CD4-positive, alpha-beta T cell treated with Interleukin-12 subunit alpha and Interleukin-12 subunit beta, for 1 hour (primary cell): ENCODE measurements at places on chromosomes 4 and X.
A peak's percentile ranks its signal among the peaks of the same experiment; 100 is the strongest.

- DNase-seq, result no peak
These were observed 165.9 kb downstream of the PJA1 start for GRCh38 chrX:68999356-68999755.

DNA sequence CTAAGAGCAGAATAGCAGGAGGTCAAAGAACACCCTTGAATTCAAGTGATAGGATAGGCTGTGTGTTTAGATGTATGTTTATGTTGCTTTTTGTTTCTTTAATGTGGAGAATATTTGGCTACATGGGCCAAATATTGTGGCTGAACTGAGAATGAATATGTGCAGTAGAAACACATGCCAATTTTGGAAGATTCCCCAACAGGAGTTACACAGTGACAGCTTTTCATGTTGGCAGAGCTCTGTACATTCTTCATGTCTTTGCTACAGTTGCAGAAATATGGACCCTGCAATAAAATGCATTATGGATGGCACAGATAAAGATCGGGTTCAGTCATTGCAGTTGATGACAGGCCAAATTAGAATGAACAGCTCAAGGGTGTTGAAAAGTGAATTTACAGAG lies 82.8 kb upstream of the SLC4A4 start:
- no peak for DNase-seq

GRCh38 chr4:164937576-164938270 lies 39.7 kb downstream of the TRIM61 start:
- DNase-seq, result no peak

DNA sequence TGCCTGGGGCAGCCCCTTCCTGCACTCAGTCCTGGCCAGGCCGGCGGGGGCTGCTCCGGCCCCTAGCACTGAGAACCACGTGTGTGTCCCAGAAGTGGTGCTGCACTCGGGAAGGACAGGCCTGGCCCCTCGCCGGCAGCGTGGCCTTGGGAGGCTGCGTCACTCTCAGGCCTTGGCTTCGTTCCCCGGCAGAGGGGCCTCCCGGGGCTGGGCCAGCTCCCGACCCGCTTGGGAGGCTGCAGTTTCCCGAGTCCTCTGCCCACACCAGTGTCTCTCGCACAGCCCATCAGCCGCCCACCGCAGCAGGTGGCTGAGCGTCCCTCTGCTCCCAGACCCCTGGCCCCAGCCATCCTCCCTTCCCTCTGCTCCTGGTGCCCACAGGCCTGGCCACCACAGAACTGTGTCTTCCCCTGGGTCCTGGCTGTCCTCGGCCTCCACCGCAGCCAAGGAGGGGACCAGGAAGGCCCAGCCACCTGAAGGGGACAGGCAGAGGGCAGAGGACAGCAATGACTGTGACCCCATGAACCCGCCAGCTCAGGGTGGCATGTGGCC lies 10.9 kb upstream of the CPLX1 start:
- DNase-seq, result no peak

GRCh38 chrX:129875669-129876068 lies 30.3 kb upstream of the UTP14A start:
- no peak for DNase-seq

GRCh38 chrX:80747832-80748231 lies 61.8 kb downstream of the BRWD3 start:
- no peak for DNase-seq

DNA sequence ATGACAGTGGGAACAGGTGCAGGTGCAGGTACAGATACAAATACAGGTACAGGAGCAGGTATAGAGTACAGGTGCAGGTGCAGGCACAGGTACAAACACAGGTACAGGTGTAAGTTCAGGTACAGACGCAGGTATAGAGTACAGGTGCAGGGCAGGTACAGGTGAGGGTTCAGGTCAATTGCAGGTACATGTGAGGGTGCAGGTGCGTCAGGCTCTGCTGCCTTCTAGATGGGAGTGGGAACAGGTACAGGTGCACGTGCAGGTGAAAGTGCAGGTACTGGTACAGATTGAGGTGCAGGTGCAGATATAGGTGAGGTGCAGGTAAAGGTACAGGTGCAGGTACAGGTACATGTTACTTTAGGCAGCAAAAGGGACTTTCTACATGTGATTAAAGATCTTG lies 85.7 kb downstream of the CRLF2 start:
- DNase-seq, result no peak

DNA sequence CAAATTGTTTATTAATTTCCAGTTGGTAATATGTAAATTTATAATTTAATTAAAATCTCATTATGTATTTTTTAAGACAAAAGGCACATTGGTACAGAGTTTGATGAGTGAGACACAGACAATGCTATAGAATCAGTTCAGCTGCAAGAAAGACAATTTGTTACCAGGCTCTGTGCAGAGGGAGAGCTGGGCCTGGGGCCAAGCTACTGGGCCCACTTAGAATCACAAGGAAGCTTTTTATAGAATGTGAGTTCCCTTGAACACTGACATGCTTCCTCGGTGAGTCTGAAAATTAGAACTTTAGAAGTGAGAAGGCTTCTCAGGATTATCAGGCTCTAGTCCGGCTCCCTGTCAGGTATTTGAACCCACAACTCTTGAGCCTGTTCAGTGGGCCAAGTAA lies 129.0 kb downstream of the AFF2 start:
- DNase-seq, result no peak

- no peak for DNase-seq
These were observed 114.2 kb downstream of the PALLD start for GRCh38 chr4:168610911-168611530.

GRCh38 chrX:103687696-103688201 lies 1.2 kb upstream of the MORF4L2 start:
- DNase-seq, result peak; percentile 67

GRCh38 chrX:70439016-70439415 lies 5.6 kb upstream of the DLG3 start:
- no peak for DNase-seq

GRCh38 chr4:176791591-176792325 lies 964 bp downstream of the VEGFC start:
- no peak for DNase-seq

DNA sequence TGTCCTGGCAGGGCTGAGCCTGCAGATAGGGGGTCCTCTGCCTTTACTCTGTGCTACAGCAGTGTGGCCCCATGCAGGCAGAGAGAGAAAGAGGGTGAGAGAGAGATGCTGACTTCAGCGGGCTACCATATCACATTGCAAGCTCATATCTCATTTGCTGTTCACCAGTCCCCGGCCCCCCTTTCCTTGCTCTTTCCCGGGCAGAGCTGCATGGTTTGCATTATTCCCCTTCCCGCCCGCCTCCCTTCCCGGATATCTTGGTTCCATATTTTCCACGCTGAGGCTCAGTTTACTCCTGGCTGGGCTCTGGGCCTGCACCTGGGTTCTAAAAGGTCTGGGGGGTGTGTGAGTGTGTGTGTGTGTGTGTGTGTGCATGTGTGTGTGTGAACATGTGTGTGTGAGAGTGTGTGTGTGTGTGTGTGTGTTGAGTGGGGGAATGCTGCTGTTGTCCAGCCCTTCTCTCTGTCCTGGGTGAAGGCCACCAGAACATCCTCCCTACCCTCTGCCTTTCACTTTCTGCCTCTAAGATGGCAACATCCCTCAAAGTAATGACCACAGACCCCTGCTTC lies 63.5 kb downstream of the PJA1 start:
- no peak for DNase-seq

DNA sequence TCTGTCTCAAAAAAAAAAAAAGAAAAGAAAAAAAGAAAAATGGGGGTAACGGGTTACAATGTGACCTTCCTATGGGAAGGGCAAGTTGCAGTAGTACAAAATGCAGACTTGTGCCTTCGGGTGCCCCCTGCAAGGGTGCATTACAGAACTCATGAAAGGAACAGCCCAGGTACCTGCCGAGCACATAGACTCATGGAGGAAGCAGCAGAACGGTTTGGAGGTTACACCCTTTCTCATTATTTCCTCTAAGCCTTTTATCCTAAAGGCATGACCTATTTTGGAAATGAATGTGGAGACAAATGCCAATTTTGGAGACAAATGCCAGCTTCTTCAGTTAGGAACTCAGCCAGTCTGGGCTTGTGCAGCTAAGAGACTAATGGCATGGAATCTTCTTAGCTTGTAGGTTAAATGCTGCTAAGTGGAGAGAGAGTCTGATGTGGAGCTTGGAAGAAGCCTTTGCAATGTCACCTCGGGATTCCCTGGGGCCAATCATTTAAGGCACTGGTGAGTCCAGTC lies 44.1 kb upstream of the PRKX start:
- DNase-seq, result no peak

DNA sequence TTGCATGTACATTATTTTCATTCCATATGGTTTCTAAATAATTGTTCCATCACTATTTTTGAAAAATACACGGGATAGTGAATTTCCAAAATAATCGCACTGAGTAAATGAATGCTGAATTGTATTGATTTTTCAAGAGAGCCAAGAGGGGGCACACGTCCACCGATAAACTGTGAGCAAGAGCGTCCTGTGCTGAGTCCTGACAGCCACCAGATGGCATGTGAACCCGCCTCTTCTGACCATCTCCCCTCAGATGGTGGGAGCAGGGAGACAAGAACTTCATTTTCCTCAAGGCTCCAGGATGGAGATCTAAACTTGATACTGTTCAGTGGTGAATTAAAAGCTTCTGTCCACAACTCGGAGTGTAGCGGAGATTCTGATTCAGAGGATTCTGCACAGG lies 30.6 kb upstream of the IL9R start:
- DNase-seq, result peak; percentile 38

GRCh38 chr4:181077341-181077740 lies 1165.9 kb upstream of the TENM3 start:
- no peak for DNase-seq

- no peak for DNase-seq
These were observed 62.9 kb downstream of the DCX start for GRCh38 chrX:111349101-111349500.

DNA sequence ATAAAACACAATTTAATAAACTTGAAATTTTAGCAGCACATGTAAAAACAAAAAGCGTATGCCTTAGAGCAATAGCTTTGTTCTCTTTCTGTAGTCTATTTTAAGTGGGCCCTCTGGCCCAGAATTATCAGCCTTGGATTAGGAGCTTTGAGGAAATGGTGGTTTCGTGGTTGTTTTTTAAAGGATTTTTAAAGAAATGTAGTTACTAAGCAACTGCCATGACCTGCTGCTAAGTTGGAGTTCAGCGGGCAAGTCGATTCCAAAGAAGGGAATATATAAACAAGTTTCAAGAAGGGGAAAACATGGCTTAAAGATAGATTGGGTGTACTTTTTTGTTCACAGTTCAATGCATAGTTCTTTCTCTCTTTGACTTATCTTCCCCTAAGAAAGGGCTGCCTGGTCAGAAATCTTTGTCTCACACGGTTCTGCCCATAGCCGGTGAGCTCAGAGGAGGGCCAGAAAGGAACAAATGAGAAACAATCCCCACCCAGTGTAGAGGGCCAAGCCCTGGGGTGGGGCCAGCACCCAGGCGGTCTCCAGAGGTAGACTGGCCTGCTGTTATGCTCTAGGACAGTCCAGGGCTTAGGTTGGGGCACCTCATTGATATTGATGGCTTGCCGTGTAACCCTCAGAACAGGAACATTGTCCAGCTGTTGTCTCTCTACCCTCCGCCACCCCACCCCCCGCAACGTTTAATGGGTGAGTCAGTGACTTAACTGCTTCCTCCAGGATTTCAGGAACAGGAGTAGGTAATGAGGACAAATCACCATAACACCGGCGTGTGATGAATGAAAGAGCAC lies 32.5 kb downstream of the DLG3 start:
- DNase-seq, result no peak

DNA sequence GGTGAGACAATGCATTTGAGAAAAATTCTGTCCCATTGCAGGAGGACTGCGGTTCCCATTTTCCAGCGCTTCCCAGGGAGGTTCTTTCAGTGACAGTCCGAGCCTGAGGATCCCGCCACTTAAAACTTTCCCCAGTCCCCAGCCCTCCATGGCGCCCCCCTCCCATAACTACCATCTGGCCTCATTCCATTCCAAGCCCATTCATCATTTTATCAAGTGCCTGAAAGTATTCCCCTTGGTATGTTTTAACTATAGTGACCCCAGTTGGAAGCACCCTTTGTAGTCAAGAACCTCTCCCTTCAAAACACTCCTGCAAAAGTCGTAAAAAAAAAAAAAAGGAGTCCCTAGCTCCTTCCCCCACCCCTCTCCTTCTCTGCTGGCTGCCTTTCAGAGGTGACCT lies 1.2 kb downstream of the RASL11B start:
- no peak for DNase-seq

DNA sequence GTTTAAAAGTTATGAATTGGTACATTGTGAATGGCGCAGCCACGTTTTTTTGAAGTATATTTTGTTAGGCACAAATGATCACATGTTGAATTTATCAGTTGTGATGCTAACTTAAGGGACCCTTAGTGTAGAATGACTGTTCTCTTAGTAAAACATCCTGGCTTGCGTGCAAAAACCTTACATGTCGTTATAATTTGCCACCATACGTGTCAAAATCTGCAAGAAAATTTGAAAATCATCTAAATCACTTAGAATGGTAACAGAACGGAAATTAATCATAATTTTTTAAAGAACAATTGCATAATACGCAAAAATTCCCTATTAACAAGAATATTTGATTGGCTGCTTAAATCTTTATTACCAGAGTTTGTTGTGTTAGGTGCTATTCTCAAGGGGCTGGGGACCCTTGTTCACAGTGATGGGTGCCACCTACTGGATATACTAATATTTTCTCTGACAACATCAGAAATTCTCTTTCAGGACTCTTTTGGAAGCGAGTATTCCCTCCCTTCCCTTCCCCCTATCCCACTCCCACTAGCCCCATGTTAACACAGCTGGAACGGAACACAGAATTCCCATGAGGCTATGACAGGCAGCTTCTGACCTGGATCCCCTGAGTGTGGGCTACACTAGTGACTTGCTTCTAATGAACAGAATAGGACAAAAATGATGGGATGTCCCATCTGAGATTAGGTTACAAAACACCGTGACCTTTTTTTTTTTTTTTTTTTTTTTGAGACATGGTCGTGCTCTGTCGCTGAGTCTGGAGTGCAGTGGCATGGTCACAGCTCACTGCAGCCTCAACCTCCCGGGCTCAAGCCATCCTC lies 71.8 kb downstream of the SUPT20HL2 start:
- DNase-seq, result peak; percentile 31

DNA sequence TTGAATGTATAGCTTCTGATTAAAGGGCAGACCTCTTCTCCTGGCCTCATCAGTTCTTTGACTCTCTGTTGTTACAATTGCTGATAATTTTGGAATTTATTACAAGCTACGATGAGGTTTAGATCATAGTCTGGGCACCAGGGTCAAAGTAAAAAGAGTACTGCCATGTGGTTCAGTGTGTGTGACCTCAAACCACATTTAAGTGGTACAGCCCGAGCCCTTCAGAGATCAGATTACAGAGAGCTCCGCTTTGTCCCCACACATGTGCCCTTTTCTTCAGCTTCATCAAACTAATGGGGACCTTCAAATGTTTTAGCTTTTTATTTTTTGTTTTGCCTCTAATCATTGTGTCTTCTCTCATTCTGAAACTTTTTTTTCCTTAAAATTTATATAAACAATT lies 37.1 kb downstream of the SPANXN2 start:
- DNase-seq, result no peak

DNA sequence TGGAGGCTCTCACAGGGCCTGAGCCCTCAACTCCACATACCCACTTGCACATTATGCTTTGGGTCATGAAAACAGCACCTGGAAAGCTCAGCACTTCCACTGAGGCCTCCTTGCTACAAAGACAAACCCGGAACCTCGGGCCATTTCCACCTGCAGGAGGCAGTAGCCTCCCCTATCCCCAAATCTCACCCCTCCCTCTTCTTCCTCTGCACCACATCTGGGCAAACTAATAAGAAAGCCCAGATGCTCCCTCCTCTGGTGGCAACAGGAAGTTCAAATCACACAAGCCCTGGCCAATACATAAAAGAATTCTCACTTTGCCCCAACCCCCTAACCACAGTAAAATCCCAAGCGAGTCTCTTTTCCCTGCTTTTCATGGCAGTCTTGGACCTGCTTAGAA lies 136.4 kb downstream of the MAPK10 start:
- DNase-seq, result no peak
